Peyer's patch (tissue), 4 donors: ENCODE measurements at places on chromosomes 5 and 9. TPM values are rescaled to one million over a fixed set of nuclear protein-coding genes. Genes with fewer than 3 reads are reported as not detected.

The TRAF1 gene
- 8.9 TPM for total RNA-seq

DNA sequence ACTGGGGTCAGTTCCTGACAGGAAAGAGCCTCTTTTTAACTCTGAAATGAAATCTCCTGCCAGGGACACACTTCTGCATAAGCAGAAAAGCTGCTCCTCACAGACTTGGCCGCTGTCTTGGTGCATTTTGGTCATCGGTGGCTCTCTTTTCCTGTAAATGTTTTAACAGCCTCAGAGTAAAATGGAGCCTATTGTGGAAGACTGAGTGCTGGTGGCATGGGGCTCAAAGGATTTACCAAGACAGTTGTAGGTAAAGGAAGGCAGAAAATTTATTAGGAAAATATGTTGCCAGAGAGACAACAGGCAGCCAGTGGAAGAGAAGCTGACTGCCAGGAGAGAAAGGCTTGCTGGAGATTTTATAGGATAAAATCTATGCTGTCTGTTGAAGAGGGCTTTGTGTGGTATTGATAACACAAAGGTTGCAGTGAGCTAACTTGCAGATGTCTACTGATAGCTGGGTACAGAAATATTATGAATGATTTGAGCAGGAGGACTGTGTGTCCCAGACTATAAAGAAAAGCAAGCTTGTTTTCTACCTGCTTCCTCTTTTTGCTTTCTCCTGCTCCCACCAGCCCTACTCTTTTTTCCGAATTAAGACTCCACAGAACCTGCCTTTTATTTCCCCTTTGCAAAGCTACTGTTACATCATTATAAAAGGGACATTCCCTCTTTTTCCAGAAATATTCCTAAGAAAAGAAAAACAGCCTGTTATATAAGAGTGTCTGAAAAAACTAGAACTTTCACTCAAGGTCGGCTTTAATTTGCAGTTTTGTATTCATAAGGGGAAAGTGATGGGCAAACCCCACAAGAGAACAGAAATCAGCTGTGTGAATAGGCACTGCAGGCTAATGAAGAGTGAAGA, 27.9 kb upstream of the IFNA14 start:
- no peak for DNase-seq

GRCh38 chr5:176646707-176647029, 616 bp upstream of the TSPAN17 start:
- no peak for DNase-seq

DNA sequence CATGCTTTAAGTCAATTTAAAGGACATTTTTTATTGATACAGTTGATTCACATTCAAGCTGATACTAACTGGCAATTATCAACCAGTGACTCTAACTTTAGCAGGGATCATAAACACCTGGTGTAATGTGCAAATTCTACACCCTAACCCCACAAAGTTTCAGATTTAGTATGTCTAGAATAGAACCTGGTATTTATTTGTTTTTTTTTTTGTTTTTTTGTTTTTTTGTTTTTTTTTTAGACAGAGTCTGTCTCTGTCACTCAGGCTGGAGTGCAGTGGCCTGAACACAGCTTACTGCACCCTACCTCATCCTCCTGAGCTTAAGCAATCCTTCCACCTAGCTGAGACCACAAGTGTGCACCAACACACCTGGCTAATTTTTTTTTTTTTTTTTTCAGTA, 311.2 kb upstream of the SEMA6A start:
- DNase-seq = no peak

- no peak for DNase-seq
Observed at GRCh38 chr5:105684799-105685198, 1985.9 kb downstream of the EFNA5 start.

- no peak for DNase-seq
Observed at GRCh38 chr5:78569441-78569840, 79.1 kb downstream of the LHFPL2 start.
